GM23338 (cell line): ENCODE measurements at places on chromosomes 5 and 9.

DNA sequence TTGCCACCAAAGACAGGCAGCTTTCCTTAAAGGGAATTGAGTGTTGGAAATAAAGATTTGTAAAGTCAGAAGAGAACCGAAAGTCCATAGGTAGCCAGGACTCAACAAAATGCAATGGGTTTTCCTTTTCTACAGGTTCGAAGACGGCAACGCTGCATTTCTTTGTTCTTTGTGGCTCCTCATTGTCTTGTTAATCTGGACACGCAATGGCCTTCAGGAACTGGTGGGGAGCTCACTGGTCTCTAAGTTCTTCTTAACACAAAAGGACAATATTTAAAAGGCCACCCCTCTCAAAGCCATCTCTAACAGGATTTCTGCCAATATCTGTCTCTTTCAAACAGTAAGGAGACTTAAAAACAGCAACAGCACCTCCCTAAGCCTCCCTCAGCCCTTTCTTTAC is 170.6 kb downstream of the RMI1 start:
- H3K4me3 ChIP-seq = no peak overlapping the region
- no peak overlapping the region for H3K27ac ChIP-seq
- H3K27me3 ChIP-seq = peaks cover 72% of the 10 kb centered on the region

- H3K4me1 ChIP-seq = peaks cover 55% of the 10 kb centered on the region
- H3K36me3 ChIP-seq = no peaks in the 10 kb centered on the region
- no peak for DNase-seq
- no peaks in the 10 kb centered on the region for H3K27me3 ChIP-seq
Observed at GRCh38 chr5:146796911-146797310, 81.6 kb downstream of the PPP2R2B start.

- no peak overlapping the region for H3K4me3 ChIP-seq
- no peaks in the 10 kb centered on the region for H3K27me3 ChIP-seq
- no peak for DNase-seq
- no peaks in the 10 kb centered on the region for H3K36me3 ChIP-seq
- no peaks in the 10 kb centered on the region; the same call in 1 of the 2 replicates for H3K4me1 ChIP-seq
Observed at GRCh38 chr5:158570502-158570901, 529.2 kb downstream of the EBF1 start.

- DNase-seq = no peak
- H3K27ac ChIP-seq = no peak overlapping the region
- no peaks in the 10 kb centered on the region for H3K27me3 ChIP-seq
- H3K36me3 ChIP-seq = no peaks in the 10 kb centered on the region
Observed at GRCh38 chr5:6814816-6815215, 101.6 kb downstream of the TENT4A start.

- H3K4me1 ChIP-seq = no peaks in the 10 kb centered on the region
- H3K27ac ChIP-seq = no peak overlapping the region
- no peaks in the 10 kb centered on the region for H3K36me3 ChIP-seq
- DNase-seq = no peak
Observed at GRCh38 chr5:96006291-96006690, 44.6 kb upstream of the ELL2 start.

GRCh38 chr5:77637170-77637997 is 1.1 kb downstream of the OTP start:
- H3K27ac ChIP-seq = no peak overlapping the region
- H3K4me1 ChIP-seq = peaks cover 35% of the 10 kb centered on the region
- peaks cover 99% of the 10 kb centered on the region for H3K27me3 ChIP-seq
- H3K4me3 ChIP-seq = peak overlapping the region; percentile 46

- no peak overlapping the region for H3K4me3 ChIP-seq
- H3K27ac ChIP-seq = no peak overlapping the region
- DNase-seq = no peak
- no peaks in the 10 kb centered on the region for H3K36me3 ChIP-seq
Observed at GRCh38 chr5:125584140-125584520, 837.7 kb upstream of the ZNF608 start.

DNA sequence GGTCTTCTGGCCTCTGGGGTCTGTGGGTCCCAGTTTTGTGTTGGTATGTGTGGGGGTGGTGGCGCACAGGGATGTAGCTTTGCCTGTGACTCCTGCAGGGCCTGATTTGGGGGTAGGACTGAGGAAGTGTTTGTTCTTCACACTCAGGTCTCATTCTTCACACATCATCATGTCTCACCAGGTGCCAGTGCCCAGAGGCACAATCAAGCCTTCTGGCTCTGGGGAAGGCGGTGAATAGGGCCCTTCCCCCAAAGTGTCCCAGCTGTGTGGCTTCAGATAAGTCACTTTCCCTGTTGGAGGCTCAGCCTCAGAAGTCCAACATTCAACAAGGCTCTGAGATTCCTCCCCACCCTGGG is 5.1 kb downstream of the DBN1 start:
- DNase-seq = no peak
- peaks cover 38% of the 10 kb centered on the region for H3K36me3 ChIP-seq
- H3K27ac ChIP-seq = no peak overlapping the region
- H3K4me1 ChIP-seq = peaks cover 34% of the 10 kb centered on the region
- no peaks in the 10 kb centered on the region for H3K27me3 ChIP-seq

- peaks cover 34% of the 10 kb centered on the region for H3K4me1 ChIP-seq
- H3K27ac ChIP-seq = no peak overlapping the region
- DNase-seq = no peak
- H3K4me3 ChIP-seq = peak overlapping the region; percentile 74
- no peaks in the 10 kb centered on the region; the same call in 1 of the 2 replicates for H3K36me3 ChIP-seq
Observed at GRCh38 chr5:55231919-55232270, 1.5 kb downstream of the CCNO start.

- H3K27ac ChIP-seq = peak overlapping the region; percentile 83
- no peaks in the 10 kb centered on the region for H3K27me3 ChIP-seq
- no peak overlapping the region for H3K4me3 ChIP-seq
- H3K4me1 ChIP-seq = peaks cover 54% of the 10 kb centered on the region
- DNase-seq = peak; percentile 77
- H3K36me3 ChIP-seq = no peaks in the 10 kb centered on the region
Observed at GRCh38 chr9:110114859-110115201, 93.1 kb downstream of the C9orf152 start.

GRCh38 chr5:74257645-74258313 is 382.7 kb downstream of the ENC1 start:
- H3K4me3 ChIP-seq = no peak overlapping the region; the same call in 1 of the 2 replicates
- no peaks in the 10 kb centered on the region for H3K27me3 ChIP-seq
- H3K27ac ChIP-seq = peak overlapping the region; percentile 46

DNA sequence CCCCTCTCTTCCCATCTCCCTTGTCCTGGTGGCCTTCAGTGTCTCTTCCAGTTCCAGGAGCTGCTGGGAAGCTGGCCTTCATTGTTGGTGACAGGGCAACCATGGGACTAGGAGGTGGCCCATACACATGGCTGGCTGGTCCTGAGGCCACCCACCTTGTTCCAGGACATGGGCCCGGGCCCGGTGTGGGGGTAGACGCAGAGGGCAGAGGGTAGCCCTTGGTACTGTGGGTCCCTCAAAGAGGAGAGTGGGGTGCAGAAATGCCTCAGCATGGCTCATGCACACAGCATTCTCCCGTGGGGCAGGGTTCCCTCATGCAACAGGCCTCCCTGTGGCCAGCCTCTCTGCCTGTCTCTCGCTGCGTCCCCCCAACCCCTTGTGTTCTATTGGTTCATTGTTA is 20.8 kb downstream of the SLC6A7 start:
- H3K27me3 ChIP-seq = no peaks in the 10 kb centered on the region
- H3K4me3 ChIP-seq = 0 out of 2 replicates have a peak overlapping the region, but pooled peaks have one; percentile 24
- 0 out of 2 replicates have a peak overlapping the region, but pooled peaks have one; percentile 59 for H3K27ac ChIP-seq
- no peak for DNase-seq
- H3K36me3 ChIP-seq = no peaks in the 10 kb centered on the region
- H3K4me1 ChIP-seq = peaks cover 11% of the 10 kb centered on the region

DNA sequence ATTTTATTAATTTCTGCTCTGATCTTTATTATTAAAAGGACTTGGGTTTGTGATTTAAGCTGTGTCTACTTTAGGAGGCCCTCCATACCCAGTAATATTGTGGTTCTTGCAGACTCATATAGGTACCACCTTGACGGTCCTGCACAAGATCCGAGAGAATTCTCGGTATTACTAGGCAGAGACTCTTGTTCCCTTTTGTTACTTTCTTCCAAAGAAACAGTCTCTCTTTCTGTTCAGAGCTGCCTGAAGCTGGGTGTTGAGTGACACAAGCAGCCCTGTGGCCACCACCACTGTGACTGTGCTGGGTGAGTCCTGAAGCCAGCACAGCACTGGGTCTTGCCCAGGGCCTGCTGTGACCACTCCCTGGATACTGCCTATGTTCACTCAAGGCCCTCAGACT is 666.6 kb downstream of the SEMA5A start:
- no peaks in the 10 kb centered on the region for H3K36me3 ChIP-seq
- no peak overlapping the region for H3K27ac ChIP-seq
- DNase-seq = no peak

DNA sequence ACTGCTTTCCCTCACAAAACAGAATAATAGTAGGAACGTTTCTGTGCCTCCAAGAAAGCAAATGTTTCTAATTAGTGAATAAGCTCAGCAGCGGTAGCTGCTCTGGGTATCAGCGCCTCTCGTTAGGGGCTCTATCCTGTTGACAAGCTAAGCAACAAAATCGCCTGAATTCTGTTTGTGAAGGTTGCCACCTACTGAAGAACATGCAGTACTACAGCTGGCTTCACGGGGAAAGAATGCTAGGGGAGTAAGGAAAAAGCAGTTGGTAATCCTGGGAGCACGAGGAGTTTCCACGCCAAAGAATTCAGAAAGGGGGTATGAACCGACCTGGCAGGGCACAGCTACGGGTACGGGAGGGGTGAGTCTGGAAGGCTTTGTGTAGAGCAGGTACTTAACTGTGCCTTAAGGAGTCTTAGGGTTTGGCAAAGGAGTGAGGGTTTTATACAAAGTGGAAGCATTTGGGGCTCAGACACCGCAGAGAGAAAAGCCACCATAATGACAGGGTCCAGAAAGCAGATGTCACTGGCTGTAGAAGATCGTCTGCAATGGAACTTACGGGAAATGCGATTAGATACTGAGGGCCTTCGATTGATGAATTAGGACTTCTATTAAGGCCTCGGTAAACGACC is 171.7 kb downstream of the TTC39B start:
- DNase-seq = peak; percentile 95
- no peaks in the 10 kb centered on the region for H3K36me3 ChIP-seq
- H3K27me3 ChIP-seq = no peaks in the 10 kb centered on the region
- H3K4me1 ChIP-seq = peaks cover 25% of the 10 kb centered on the region
- H3K27ac ChIP-seq = peak overlapping the region; percentile 48; the same call in 1 of the 2 replicates

GRCh38 chr5:115349001-115349817 is 52.8 kb upstream of the CCDC112 start:
- no peak overlapping the region for H3K27ac ChIP-seq
- peaks cover 10% of the 10 kb centered on the region; the same call in 1 of the 2 replicates for H3K4me1 ChIP-seq
- no peak overlapping the region for H3K4me3 ChIP-seq
- DNase-seq = no peak
- no peaks in the 10 kb centered on the region for H3K27me3 ChIP-seq

DNA sequence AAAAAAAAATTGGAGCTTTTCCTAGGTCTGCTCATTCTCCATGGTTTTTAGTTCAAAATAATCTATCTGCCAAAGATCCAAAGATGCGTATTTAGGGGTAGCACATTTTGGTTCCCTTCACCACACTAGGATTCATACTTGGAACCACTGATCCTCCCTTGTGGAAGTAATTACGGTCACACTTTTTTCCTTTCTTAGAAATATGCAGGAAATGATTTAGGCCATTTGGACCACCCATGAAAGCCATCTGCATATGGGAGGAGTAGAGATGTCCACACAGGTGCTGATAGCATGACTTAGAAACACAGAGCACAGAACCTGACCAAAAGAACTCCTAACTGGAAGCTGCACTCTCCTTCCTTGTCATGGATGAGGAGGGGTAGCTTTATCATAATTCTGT is 105.9 kb upstream of the RAI14 start:
- no peaks in the 10 kb centered on the region for H3K27me3 ChIP-seq
- H3K4me3 ChIP-seq = no peak overlapping the region
- no peak for DNase-seq
- no peak overlapping the region for H3K27ac ChIP-seq

- H3K36me3 ChIP-seq = no peaks in the 10 kb centered on the region
- H3K27me3 ChIP-seq = no peaks in the 10 kb centered on the region
- H3K27ac ChIP-seq = no peak overlapping the region
- peaks cover 6% of the 10 kb centered on the region; the same call in 1 of the 2 replicates for H3K4me1 ChIP-seq
- no peak for DNase-seq
Observed at GRCh38 chr5:58786035-58786434, 203.2 kb downstream of the RAB3C start.

DNA sequence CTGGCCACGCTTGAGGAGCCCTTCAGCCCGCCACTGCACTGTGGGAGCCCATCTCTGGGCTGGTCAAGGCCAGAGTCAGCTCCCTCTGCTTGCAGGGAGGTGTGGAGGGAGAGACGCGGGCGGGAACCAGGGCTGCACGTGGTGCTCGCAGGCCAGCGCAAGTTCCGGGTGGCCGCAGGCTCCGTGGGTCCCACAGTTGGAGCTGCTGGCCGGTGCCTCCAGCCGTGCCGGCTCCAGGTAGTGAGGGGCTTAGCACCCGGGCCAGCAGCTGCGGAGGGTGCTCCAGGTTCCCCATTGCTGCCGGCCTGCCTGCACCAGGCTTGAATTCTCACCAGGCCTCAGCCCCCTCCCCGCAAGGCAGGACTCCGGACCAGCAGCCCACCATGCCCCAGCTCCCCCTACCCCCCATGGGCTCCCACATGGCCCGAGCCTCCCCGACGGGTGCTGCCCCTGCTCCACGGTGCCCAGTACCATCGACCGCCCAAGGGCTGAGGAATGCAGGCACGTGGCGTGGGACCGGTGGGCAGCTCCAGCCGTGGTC is 192.8 kb upstream of the IZUMO3 start:
- no peaks in the 10 kb centered on the region for H3K4me1 ChIP-seq
- H3K4me3 ChIP-seq = no peak overlapping the region
- H3K27ac ChIP-seq = no peak overlapping the region
- no peaks in the 10 kb centered on the region for H3K36me3 ChIP-seq

GRCh38 chr5:113112435-113112834 is 135.8 kb downstream of the DCP2 start:
- no peaks in the 10 kb centered on the region for H3K36me3 ChIP-seq
- H3K27ac ChIP-seq = no peak overlapping the region
- no peaks in the 10 kb centered on the region for H3K4me1 ChIP-seq
- no peak overlapping the region for H3K4me3 ChIP-seq

GRCh38 chr5:14492331-14492964 is 89.1 kb upstream of the OTULINL start:
- no peak for DNase-seq
- peaks cover 4% of the 10 kb centered on the region; the same call in 1 of the 2 replicates for H3K4me1 ChIP-seq
- 0 out of 2 replicates have a peak, but pooled peaks cover 5% of the 10 kb centered on the region for H3K27me3 ChIP-seq
- H3K4me3 ChIP-seq = no peak overlapping the region
- H3K27ac ChIP-seq = no peak overlapping the region

DNA sequence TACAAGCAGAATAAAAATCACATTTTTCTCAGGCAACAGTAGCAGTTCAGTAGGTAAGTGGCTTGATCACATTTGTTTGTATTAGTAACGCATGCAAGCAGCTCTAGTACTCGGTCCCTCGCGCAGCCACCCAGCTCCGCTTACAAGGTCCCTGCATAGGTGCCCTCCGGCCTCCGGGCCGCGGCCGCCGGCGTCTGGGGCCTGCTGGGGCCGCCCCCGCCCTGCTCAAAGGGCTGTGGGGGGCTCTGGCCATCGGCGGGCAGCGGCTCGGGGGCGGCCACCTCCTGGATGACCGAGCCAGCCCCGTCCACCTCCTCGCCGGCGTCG is 50.2 kb upstream of the UBAC1 start:
- H3K4me1 ChIP-seq = peaks cover 14% of the 10 kb centered on the region
- no peaks in the 10 kb centered on the region for H3K27me3 ChIP-seq
- no peak for DNase-seq

DNA sequence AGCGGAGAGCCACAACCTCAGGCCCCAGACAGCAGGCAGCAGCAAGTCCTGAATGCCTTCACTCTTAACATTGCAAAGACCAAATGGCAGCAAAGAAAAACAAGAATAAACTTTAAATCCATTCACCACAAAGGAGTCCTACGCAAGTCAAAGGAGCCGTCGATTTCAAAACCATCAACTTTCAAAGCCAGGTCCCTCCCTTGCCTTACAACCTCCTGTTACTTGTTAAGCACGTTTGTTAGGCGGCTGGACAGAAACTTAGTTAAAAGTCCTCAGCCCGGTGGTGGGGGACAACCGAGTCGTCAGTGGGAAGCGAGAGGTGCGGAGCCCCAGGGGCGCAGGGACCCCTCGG is 938 bp downstream of the LPAR1 start:
- H3K4me1 ChIP-seq = peaks cover 16% of the 10 kb centered on the region
- no peaks in the 10 kb centered on the region for H3K36me3 ChIP-seq
- DNase-seq = peak; percentile 67
- peaks cover 41% of the 10 kb centered on the region for H3K27me3 ChIP-seq
